ENCODE measurements at places on chromosomes 5 and 9. TPM values are rescaled to one million over a fixed set of nuclear protein-coding genes. Genes with fewer than 3 reads are reported as not detected.

PCDHGA2 gene
- 3.2 TPM for total RNA-seq

TNC gene
- 239 TPM for total RNA-seq

TMEM161B gene
- total RNA-seq = 32.8 TPM

DNA sequence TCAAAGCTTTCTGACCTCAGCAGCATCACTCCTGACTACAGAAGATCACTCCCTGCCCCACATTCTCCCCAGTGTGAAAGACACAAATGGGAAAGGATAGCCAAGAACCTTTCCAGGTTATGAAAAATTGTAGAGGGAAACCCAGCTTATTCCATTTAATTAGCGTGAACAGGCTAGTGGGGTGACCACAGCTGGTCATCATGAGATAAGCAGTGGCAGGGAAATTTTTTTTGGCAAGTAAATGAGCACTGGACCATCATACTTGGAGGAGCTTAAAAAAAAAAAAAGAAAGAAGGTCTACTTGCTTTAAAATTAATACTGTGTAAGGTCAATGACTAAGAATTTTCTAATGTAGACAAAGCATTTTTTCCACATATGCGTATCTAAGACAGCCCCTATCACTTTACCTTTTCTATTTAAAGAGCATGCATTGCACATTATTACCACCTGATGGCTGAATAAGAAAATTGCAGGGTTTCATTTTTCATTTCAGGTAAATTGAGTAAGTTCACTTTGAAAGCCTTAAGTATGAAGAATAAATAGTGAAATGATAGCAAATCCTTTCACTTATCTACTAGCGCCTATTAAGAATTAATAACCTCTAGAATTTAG lies 123.6 kb downstream of the ELAVL2 start:
- DNase-seq = no peak

GRCh38 chr5:28707706-28708105 lies 1669.3 kb upstream of the CDH9 start:
- DNase-seq = no peak

DNA sequence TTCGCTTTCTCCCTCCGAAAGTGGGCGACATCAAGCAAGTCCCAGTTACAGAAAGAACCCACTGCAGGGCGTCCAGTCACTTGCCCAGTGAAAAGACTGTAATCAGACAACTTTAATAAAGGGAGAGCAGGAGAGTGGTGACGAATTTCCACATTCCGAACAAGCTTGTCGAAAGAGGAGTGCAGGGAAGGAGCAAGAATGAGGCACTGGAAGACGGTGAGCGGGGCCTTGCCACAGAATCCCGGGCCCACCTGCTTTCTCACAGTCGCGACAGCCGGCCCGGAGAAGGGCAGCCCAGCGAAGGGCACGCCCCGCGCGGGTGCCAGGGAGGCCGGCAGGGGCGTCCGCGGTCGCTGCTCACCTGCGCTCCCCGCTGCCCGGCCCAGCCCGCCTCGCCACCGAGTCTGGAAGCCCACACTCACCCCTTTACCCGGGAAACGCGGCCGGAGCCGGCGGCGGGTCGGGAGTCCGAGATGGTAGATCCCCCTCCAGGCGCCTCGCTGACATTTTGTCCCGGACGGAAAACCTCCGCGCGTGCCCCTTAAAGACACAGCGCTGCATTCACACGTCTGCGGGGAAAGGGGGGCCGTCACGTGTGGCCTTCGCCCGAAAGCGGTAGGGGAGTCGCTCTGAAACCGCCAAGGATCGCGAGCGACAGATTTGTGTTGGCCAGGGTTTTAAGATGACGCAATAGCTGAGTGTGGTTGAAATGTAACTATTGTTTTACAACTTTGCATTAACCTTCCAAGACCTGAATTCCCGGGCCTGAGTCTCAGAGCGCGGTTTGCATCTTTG lies at the start of gene ZBED3:
ZBED3 (minus strand) TSS at position 597 of the 795 bp plus-strand sequence. CDS start 9,407 bp downstream, outside the sequence.
- DNase-seq = peak; percentile 77

DNA sequence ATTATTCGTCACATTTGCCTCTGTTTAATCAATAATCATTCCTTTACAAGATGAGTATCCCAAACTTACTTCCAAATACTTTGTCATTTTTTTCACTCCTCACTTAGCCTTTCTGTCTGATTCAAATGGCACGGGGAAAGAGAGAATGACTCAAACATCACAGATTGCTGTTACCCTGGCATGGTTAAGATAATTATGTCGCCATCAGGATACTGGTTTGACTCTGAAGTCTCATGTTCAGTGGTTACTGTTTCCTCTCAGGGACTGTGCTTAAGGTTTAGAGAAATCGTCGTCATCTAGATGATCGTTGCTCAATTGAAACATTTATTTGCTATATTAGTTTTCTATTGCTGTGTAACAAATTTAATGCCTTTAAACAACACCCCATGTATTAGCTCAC lies 45.2 kb upstream of the RAD23B start:
- no peak for DNase-seq

DNA sequence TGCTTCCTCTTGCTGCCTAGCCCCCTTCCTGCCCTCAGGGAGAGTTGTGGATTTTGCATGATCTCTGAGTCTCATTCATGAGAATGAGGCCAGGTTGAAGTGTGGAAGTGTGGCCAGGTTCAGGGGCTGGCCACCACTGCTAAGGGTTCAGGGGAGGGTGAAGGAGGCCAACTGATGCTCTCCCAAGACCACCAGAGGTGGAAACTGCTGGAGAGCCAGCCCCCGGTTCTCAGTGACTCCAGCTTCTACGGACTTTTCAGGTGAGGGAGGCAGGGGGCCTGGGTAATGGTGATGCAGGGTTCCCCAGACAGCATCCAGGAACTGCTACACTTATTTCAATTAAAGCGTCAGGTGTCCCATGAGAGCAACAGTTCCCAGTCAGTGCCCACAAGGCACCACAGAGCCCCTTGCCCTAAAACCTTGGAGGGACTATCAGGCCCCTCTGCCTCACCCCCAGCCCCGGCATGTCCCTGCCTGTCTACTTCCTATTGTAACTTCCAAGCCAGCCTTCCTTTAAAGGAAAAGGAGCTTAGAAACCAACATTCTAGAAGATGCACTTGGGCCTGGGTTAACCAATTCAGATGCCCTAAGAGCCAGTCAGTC lies 50.1 kb downstream of the AMBP start:
- peak; percentile 3 for DNase-seq

DNA sequence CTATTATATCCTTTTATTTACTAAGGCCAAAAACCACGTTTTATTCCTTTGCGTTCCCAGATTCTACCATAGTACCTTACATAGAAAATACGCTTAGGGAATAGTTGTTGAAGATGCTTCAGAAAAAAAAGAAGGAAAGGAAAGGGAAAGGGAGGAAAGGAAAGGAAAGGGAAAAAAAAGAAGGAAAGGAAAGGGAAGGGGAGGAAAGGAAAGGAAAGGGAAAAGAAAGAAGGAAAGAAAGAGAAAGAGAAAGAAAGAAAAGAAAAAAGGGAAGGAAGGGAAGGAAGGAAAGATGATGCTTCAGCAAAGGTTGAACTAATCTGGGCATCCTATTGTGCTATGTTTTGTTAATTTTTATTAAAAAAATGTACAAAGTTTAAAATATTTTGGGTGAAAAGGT lies 131.5 kb downstream of the GIN1 start:
- no peak for DNase-seq

GRCh38 chr9:9998491-9999287 lies 614.1 kb downstream of the PTPRD start:
- DNase-seq = no peak

DNA sequence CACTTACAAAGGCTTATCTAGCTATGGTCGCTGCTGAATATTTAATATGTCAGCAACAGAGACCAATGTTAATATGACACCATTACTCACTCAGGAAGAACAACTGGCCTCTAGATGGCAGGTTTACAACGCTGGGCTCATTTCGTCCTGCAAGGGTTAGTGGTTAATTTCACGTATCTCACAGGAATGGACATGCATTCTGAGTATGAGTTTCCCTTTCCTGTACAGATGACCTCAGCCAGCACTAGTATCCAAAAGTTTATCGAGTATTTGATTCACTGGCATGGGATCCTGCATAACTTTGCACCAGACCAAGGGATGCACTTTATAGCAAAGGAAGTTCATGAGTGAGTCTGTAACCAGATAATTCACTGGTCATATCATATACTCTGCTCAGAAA lies 8.7 kb upstream of the TRPC7 start:
- DNase-seq = no peak

DNA sequence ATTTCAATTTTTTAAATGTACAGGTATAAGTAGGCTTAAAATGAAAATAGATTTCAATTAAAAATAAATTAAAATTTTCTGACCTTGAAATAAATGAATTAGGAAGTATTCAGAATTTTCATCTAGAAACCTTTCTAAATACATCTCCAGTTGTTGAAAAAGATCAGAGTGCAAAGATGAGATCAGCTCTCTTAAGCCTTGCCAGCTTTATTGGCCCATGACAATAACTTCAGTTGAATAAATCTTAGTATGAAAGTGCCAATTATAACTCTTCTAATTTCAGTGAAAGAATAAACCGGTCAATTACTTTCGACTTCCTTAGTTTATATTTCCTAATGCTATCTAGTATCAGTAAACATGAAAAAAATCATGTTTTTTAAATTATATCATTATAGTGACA lies 117.4 kb downstream of the FBXL17 start:
- DNase-seq = no peak

DNA sequence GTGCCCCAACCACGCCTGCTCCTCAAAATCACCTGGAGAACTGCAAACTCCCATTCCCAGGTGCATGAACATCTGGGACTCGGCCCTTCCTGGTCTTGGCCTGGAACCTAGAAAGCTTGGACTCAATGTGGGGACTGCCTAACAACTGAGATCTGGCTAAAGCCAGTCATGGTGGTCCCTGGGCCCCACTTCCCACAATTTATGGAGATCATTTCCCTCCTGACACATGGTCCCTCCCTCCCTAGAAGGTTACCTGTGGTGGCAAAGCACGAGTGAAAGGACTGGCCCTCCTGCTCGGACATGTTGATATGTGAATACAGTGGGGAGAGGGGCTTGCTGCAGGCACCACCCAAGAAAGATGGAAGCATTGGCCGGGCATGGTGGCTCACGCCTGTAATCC lies 18.8 kb downstream of the BICD2 start:
- no peak for DNase-seq

GRCh38 chr5:138096997-138097828 lies 13.4 kb downstream of the WNT8A start:
- DNase-seq = no peak

GRCh38 chr9:131690941-131691573 lies 48.8 kb downstream of the RAPGEF1 start:
- no peak for DNase-seq

GRCh38 chr9:106675780-106676179 lies 187.2 kb upstream of the ZNF462 start:
- DNase-seq = no peak

DNA sequence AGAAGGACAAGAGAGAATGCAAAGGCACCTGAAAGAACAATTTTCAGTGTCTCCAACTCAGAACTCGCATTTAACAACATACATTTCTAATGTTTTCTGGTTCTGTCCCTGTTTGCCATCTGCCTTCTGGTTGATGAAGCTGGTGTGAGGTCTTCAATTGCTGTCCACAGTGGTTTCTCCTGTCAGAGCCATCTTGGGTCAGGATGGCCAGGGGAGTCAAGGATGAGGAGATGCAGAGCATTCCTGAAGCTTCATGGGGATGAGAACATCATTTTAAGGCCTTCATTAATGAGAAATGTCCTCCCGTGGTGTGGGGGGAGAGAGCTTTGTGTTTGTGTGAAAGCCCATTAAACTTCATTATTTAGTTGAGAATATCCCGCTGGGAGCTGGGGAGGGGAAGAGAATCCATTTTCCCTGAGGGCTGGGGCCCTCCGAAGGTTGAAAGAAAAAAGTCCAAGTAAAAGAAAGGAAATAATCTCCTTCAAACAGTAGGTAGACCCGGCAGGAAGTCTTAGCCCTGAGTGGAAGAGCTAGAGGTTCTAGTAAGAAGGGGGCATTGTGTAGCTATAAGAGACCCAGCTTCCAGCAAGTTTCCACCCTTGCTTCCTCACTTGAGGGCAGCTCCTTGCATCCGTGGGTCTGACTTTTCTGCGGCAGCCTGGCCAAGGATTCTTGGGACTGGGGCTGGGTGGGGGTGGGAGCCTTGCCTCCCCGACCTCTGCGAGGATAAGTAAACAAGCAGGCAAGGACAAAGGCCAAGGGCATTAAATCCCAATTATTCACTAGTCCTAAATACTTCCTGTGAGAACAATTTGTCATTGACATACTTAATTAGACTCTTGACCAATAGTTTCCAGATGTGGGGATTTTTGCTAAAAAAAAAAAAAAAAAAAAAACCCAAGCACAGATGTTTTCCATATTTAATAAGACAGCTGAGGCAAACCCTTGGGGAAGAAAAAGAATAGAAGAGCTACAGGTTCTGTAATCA lies 119.2 kb downstream of the MSX2 start:
- DNase-seq = no peak

DNA sequence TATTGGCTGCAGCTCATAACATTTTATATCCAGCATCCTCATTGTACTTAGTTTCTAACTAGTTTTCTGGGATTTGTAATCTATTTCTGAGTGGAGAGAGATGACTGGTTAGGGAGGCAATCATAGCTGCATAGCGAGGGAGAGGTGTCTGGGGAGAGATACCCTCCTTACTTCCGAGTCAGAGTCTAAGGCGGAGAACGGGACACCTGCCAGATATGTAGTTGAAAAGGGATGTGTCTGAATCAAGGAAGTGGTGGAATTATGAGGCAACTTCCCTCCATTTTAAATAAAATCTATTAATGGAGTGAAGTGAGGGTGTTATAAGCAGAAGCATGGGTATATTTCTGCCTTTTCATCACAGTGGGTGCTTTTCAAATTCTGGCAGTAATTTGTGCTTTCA lies 126.5 kb downstream of the MAST4 start:
- DNase-seq = no peak

DNA sequence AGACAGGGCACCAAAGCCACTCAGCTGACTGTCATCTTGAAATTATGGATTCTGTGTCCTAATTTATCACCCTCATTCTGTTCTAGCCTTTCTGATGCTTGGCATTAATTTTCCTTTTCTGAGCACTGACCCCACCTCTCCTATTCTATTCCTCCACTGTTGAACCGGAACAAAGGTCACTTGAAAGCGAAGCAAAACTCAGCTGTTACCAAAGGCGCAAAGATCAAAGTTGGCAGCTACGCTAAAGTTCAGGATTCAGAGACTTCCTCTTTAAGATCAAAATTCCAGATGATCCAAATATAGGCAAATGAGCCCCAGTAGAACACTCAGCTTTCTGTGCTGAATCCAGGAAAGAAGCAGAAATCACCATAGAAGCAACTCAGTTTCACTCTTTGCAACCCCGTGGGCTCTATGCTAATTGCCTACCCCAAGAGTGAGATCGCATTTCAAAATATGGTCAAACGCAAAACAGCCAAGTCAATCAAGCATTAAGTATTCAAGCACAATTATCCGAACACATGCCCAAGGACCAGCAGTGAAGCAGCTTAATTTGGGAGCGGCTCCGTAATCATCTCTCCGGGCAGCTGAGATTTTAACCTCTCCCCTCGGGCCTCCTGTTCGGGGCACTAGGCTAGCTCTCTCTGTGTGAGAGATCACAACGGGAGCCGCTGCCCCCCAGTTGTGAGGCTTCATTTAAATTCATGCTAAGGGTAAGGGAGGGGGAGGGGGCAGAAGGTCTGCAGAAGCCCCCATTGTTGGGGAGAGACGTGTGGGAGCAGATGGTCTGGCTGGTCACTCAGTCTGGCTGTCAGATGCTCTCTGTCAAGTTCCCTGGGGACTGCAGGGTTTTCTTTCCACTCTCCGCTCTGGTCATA lies 288.6 kb downstream of the ELAVL2 start:
- DNase-seq = no peak

- no peak for DNase-seq
Observed at GRCh38 chr5:60809891-60810425, 34.1 kb downstream of the ELOVL7 start.

Measured in uterus (tissue), 4 donors.